Upper lobe of right lung (tissue), 1 donor: ENCODE measurements at places on chromosomes 4 and X. TPM values are rescaled to one million over a fixed set of nuclear protein-coding genes. Genes with fewer than 3 reads are reported as not detected.
A peak's percentile ranks its signal among the peaks of the same experiment; 100 is the strongest.

The MAD2L1 gene
- total RNA-seq: 0.90 TPM

The NALF2 gene
- not detected for total RNA-seq

The SORBS2 gene
- 44.9 TPM for total RNA-seq

The SUPT20HL1 gene
- not detected for total RNA-seq

The PIGA gene
- 29.4 TPM for total RNA-seq

The SORCS2 gene
- 7.2 TPM for total RNA-seq

The NSUN7 gene
- total RNA-seq: 5.7 TPM

The PPP3CA gene
- total RNA-seq: 48.0 TPM

The MND1 gene
- total RNA-seq: not detected

The ASB5 gene
- total RNA-seq: not detected

DNA sequence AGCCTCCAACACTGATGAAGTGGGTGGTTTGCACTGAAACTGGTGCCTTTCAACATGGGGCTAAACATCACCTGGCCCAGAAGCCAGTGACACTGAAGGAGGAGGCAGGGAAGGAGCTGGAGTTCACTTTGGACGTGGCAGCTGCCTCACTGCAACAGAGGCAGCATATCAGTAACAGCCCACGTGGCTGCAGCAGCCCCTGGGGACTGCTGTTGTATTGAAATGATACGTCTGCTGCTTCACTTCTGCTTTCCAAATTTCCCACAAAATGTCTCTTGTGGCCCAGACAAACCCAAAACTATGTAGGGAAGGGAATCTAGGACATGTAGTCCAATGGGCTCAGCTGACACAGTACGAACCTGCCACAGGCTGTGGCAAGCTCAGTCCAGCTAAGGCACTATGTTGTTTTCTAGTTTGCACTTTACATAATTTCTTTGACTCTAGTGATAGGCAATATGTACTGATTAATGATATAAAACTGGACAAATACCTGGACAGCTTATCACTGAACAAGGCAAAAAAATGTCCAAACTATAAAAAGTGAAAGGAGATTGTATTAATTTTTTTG, 84.7 kb upstream of the RAPGEF2 start:
- H3K36me3 ChIP-seq: no peaks in the 10 kb centered on the region
- no peak for DNase-seq
- H3K27ac ChIP-seq: no peak overlapping the region
- H3K27me3 ChIP-seq: no peaks in the 10 kb centered on the region
- no peaks in the 10 kb centered on the region for H3K4me1 ChIP-seq

- H3K4me3 ChIP-seq: no peak overlapping the region
- no peak for DNase-seq
These were observed 247.2 kb downstream of the SCFD2 start for GRCh38 chr4:53118676-53119075.

GRCh38 chr4:151991001-151991883, 230.4 kb upstream of the GATB start:
- H3K27ac ChIP-seq: no peak overlapping the region
- DNase-seq: no peak
- no peaks in the 10 kb centered on the region for H3K36me3 ChIP-seq
- no peak overlapping the region for H3K4me3 ChIP-seq
- no peaks in the 10 kb centered on the region for H3K27me3 ChIP-seq

GRCh38 chrX:117376460-117376859, 740.1 kb downstream of the KLHL13 start:
- no peaks in the 10 kb centered on the region for H3K4me1 ChIP-seq
- no peak for DNase-seq
- H3K27ac ChIP-seq: no peak overlapping the region
- H3K27me3 ChIP-seq: no peaks in the 10 kb centered on the region

- H3K4me1 ChIP-seq: no peaks in the 10 kb centered on the region
- H3K36me3 ChIP-seq: no peaks in the 10 kb centered on the region
- no peak for DNase-seq
- H3K27ac ChIP-seq: no peak overlapping the region
- no peaks in the 10 kb centered on the region for H3K27me3 ChIP-seq
- no peak overlapping the region for H3K4me3 ChIP-seq
These were observed 213.6 kb downstream of the HTR2C start for GRCh38 chrX:114797494-114797893.

DNA sequence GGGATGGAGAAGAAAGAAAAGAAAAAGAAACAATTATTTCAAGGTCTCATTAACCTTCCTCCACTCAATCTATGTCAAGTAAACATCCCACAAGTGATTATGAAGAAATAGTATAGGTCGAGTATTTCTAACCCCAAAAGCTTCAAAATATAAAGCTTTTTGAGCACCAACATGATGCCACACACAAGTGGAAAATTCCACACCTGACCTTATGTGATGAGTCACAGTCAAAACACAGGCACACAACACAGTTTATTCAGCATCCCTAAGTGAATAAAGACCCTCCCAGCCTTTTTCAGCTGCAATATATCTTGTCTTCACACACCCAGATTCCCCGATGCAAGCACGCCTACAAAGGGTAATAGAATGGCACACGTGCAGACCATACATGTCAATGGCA, 51.7 kb upstream of the VEGFC start:
- H3K4me1 ChIP-seq: no peaks in the 10 kb centered on the region
- H3K4me3 ChIP-seq: no peak overlapping the region
- no peak overlapping the region for H3K27ac ChIP-seq
- no peaks in the 10 kb centered on the region for H3K36me3 ChIP-seq
- no peaks in the 10 kb centered on the region for H3K27me3 ChIP-seq

GRCh38 chrX:12421918-12422317, 283.6 kb downstream of the FRMPD4 start:
- no peaks in the 10 kb centered on the region for H3K4me1 ChIP-seq
- DNase-seq: no peak
- no peak overlapping the region for H3K27ac ChIP-seq
- H3K36me3 ChIP-seq: no peaks in the 10 kb centered on the region
- H3K4me3 ChIP-seq: no peak overlapping the region

DNA sequence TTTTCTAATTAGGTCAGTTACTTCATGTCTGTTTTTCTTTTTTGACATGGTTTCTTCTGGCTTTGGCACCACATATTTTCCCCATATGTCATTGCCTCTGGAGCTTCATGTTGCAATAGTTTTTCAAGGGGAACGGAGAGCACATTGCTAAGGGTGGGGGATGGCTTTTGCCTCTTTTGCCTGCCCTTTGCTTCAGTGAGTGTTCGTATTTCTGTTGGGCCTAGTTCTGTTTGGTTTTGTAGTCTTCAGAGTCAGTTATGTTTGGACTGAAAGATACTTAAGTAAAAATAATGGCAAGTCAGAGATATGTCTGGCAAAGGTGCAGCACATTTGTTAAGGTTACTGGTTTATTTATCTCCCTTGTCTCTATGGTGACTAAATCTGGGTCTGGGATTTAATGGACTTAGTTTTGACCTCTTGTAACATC, 29.1 kb downstream of the FHL1 start:
- DNase-seq: no peak
- no peaks in the 10 kb centered on the region for H3K27me3 ChIP-seq
- no peaks in the 10 kb centered on the region for H3K36me3 ChIP-seq
- peaks cover 6% of the 10 kb centered on the region for H3K4me1 ChIP-seq
- no peak overlapping the region for H3K4me3 ChIP-seq

GRCh38 chr4:10495651-10496050, 38.4 kb upstream of the ZNF518B start:
- no peak overlapping the region for H3K4me3 ChIP-seq
- DNase-seq: no peak
- H3K4me1 ChIP-seq: no peaks in the 10 kb centered on the region

DNA sequence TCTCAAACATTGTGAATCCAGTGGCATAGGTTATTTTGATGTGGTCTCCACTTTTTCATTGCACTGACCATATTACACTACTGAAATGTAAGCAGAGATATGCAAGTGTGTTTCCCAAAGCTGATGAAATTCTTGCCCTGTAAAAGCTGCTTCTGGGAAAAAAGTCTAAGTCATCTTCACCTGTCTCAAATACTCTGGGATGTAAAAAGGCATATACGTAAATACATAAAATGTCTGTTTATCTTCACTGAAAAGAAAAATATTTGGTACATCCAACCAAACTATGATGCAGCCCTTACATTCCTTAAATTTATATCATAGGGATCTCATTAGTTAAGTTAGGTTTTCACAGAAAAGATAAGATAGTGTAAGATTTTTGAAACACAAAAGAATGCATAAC, 7.9 kb downstream of the KDR start:
- no peak overlapping the region for H3K27ac ChIP-seq
- H3K27me3 ChIP-seq: no peaks in the 10 kb centered on the region
- H3K4me3 ChIP-seq: no peak overlapping the region
- no peaks in the 10 kb centered on the region for H3K4me1 ChIP-seq
- peaks cover 14% of the 10 kb centered on the region for H3K36me3 ChIP-seq

GRCh38 chr4:159177265-159178150, 74.6 kb downstream of the RAPGEF2 start:
- H3K4me3 ChIP-seq: no peak overlapping the region
- no peaks in the 10 kb centered on the region for H3K36me3 ChIP-seq
- H3K27ac ChIP-seq: peak overlapping the region; percentile 21
- H3K27me3 ChIP-seq: no peaks in the 10 kb centered on the region
- peaks cover 57% of the 10 kb centered on the region for H3K4me1 ChIP-seq

GRCh38 chr4:2087170-2087569, 28.0 kb downstream of the NAT8L start:
- no peaks in the 10 kb centered on the region for H3K36me3 ChIP-seq
- no peaks in the 10 kb centered on the region for H3K27me3 ChIP-seq
- H3K27ac ChIP-seq: no peak overlapping the region
- no peaks in the 10 kb centered on the region for H3K4me1 ChIP-seq
- DNase-seq: no peak

DNA sequence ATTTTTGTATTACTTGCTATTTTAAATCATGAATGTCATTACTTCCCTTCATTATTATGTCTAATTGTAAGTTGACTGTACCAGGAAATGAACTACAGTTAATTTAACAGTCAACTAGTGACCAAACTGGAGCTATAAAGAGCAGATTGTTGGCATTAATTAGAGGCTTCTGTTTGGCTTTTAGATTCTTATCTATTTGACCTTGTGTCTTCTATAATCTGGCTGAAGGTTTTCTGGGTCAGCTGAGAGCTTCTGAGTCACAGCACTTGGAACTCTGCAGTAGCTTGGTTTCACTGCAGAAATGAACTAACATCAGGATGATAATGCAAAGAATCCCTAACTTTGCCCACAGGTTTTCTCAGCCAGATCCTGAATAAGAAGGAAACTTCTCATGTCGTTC, 169.2 kb upstream of the LEF1 start:
- no peaks in the 10 kb centered on the region for H3K27me3 ChIP-seq
- no peak overlapping the region for H3K4me3 ChIP-seq
- H3K27ac ChIP-seq: no peak overlapping the region
- DNase-seq: no peak

GRCh38 chrX:69109036-69109663, 56.1 kb downstream of the PJA1 start:
- H3K27me3 ChIP-seq: no peaks in the 10 kb centered on the region
- no peak overlapping the region for H3K4me3 ChIP-seq
- H3K4me1 ChIP-seq: no peaks in the 10 kb centered on the region
- H3K27ac ChIP-seq: no peak overlapping the region
- no peaks in the 10 kb centered on the region for H3K36me3 ChIP-seq

DNA sequence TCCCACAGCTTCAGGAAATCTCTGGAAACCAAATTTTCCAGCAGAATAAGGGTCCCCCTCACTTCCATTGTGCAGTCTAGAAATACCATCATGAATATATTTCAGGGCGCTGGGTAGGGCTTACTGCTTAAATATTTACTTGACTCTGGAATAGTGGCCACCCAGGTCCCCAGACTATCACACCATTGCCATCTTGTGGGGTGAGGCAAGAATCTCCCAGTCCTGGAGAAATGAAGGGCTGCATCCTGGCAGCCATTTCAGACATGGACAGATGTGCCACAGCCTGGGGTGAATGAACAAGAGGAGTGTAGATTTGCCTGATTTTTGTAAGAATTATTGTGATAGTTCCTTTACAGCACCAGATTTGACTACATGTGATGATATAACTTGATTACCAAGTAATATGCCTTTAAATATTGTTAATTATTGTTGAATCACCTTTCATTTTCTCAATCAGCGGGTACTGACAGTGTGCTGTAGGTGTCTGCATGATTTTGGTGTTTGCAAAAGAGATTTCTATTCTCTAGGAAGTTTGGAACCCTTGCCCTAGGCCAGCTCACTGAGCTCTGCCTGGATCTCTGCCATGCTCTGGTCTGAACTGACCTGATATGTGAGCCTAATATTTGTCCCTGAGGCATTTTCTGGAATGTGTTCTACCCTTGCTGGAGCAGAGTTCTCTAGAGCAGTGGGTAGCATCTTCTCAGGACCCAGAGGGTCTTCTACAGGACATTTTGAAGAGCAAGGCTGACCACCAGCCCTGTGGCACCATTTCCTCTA, 183.4 kb downstream of the KIT start:
- no peak overlapping the region for H3K27ac ChIP-seq
- H3K4me3 ChIP-seq: no peak overlapping the region
- H3K36me3 ChIP-seq: no peaks in the 10 kb centered on the region
- no peaks in the 10 kb centered on the region for H3K27me3 ChIP-seq

DNA sequence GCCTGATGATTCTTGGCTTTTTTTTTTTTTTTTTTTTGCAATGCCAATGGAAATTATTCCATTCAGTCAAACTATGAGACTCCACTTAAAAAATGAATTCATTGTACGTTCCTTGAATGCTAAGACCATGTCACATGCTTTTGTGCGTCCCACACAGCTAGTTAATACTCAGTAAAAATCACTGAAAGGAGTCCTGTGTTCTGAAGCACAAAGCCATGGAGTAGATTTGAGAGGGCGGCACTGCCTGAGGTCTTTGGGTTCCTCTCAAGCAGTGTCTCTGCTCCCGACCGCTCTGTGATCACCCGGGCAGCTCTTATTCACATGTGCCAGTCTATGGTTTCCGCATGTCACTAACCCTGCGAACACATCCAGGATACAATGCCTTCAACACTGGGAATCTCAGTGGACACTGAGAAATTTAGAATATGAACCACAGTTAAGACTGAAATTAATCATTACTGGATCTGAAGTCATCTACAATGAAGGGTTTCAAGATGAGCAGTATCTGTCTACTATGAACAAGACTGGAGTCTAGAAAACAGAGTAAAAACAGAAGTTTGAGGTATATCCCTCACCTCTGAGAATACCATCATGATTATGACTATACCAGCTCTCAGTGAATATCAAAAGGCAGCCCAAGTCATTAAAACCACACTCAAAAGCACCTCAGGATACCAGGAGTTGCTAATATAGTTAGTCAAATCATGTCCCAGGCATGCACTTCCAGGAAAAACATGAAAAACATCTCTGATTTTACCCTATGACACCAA, 193.0 kb downstream of the MGST2 start:
- no peaks in the 10 kb centered on the region for H3K36me3 ChIP-seq
- no peak for DNase-seq
- peaks cover 7% of the 10 kb centered on the region for H3K4me1 ChIP-seq
- no peak overlapping the region for H3K27ac ChIP-seq

DNA sequence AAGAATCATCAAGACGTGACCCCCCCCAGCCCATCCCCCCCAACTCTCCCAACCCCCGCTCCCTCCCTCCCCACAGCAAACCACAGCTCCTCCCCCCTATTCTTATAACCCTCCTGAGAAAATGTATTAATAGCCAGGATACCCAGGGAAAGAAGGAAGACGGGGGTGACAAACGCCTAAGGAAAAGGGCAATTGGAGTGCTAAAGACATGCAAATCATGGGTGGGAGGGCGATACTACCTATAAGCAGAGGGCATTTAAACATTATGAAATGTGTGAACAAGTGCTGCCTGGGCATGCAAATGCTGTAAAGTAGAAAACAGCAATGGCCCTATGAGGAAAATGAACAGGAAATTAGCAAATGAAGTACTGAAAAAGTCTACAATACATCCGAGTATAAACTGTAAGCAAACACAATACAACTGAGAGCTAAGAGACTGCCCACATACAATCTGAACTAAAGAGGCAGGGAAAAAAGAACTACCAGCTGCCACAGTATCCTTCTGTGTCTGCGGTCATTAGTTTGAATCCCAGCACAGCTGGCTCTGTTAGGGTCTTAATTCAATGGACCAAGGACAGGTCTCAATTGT, 2.4 kb downstream of the CXXC4 start:
- H3K4me3 ChIP-seq: peak overlapping the region; percentile 56
- peaks cover 22% of the 10 kb centered on the region for H3K27me3 ChIP-seq
- H3K36me3 ChIP-seq: no peaks in the 10 kb centered on the region
- no peak for DNase-seq
- H3K27ac ChIP-seq: peak overlapping the region; percentile 49
